Activated naive CD4-positive, alpha-beta T cell treated with anti-CD3 and anti-CD28 coated beads, Interleukin-2, amount 50 U/mL, for 72 hours (primary cell): ENCODE measurements at places on chromosomes 7 and 10.

- DNase-seq = no peak
Observed at GRCh38 chr10:17122726-17123661, 6.6 kb downstream of the CUBN start.

DNA sequence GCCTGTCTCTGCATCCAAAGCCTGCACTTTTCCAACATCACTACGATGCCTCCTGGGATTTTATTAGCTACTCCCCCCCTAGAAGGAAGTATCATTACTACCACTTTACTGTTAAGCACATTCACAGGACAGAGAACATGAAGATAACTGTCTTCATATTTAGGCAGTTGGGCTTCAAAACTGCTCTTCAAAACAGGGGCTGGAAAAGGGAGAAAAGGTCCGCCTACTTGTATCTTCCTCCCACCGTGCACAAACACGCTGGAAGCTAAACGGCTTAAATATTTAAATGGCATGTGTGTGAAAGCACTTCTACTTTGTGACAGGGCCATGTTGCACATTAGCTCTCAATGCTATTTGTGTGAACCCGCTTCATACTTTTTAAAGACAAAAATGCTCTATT is 999 bp downstream of the ITIH5 start:
- no peak for DNase-seq

DNA sequence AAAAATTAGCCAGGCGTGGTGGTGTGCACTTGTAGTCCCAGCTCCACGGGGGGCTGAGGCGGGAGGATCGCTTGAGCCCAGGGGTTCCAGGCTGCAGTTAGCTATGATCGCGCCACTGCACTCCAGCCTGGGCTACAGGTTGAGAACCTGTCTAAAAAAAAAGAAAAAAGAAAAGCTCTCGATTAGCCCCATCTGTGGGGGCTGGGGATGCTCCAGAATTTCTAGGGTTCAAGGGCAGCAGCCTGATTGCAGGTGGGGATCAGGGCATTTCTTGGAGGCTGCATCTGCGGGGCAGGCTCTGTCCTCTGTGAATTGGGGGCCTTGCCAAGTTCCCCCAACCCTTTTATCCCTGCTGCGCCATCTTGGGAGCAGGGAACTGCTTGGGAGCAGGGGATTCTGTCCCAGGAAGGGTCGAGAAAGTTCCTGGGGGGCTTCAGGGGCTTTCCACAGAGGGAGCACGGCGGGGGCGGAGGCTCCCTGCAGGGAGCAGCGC is 651 bp upstream of the ARPC1A start:
- no peak for DNase-seq

DNA sequence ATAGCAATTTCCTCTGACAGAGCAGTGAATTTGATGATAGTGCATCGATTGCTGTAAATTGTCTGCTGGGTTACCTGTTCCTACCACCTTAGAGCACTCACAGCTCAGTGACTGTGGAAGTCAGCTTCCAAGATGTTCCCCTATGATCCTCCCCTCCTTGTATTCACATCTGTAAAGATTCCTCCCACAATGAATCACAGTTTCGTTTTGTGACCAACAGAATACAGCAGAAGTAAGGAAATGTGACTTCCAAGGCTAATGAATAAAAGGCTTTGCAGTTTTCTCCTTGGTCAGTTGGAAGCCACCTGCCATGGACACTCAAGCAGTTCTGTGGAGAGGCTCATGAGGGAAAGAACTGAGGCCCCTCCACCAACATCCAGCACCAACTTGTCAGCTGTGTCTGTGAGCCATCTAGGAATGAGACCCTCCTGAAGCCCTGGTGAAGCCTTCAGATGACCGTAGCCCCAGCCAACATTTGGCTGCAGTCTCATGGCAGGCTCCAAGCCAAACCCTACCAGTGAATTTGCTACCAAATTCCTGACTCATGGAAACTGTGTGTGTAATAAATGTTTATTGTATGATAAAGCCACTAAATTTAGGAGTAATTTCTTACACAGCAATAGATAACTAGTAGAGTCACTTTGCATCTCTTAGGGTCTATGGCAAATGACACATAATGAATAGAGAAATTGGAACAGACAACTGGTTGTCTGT is 309.5 kb upstream of the NPVF start:
- DNase-seq = no peak

DNA sequence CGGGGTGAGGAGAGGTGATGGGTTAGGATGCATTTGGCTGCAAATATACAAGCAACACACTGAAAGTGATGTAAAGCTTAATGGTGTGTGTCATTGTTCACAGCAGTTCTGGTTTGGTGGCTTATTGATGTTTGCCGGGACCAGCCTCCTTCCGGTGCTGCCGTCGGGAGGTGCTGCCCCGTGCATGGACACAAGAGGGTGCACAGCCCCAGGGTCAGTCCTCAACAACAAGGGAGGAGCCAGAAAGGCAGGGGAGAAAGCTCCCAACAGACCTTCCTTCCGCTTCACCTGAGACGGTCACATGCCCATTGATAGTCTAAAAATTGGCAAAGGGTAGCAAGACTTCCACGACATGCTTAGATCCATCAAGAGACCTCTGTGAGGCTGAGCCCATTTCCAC is 9.5 kb downstream of the RNF32 start:
- DNase-seq = no peak

DNA sequence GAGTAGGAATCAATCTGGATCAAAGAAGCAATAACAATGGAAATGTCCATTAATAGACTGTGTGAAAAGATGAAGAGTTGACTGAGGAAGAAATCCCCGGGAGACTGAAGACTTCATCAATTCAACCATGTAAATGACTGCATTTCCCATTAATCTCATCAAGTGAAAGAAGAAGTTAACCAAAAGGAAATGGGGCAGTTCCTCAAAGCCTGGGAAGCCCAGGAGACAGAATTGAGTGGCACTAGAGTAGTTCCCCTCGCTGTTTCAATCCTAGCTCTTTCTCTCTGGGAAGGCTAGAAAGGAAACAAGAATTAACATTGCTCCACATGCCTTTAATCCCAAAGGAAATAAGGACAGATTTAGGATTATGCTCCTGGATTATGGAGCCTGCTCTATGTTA is 4.8 kb upstream of the OR6V1 start:
- DNase-seq = no peak

- DNase-seq = no peak
Observed at GRCh38 chr10:126551202-126551601, 119.3 kb downstream of the C10orf90 start.

DNA sequence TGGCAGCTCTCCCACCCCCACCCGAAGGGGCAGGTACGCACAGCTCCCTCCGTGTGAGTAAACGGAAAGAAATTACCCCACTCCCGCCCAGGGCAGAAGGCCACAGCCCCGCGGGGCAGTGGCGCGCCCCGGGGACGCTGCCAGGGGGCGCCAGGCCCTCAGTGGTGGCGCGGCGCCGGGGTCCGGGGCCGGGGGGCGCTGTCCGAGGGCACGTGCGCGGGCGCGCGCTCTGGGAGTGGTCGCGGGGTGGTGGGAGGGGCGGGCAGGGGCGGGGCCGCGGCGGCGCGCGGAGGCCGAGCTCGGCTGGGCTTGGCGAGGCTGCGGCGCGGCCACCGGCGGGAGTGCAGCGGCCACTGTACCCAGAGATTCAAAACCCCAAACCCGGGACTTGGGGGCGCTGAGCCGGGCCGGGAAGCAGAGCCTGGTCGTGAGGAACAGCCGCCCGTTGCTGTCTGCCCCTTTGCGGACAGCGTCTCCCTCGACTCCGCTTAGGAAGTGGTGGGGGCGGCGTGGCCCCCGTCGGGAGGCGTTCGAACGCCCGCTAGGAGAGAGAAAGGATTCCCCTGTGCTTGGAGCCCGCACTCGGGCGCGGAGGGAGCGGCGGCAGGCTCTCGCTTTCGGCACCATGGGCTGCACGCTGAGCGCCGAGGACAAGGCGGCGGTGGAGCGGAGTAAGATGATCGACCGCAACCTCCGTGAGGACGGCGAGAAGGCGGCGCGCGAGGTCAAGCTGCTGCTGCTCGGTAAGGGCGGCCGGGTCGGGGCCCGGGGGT is at the start of gene GNAI1:
TSS of gene GNAI1 (plus strand) at position 296 of the 773 bp plus-strand sequence. CDS start at position 626, 330 bp downstream.
- peak; percentile 56 for DNase-seq

DNA sequence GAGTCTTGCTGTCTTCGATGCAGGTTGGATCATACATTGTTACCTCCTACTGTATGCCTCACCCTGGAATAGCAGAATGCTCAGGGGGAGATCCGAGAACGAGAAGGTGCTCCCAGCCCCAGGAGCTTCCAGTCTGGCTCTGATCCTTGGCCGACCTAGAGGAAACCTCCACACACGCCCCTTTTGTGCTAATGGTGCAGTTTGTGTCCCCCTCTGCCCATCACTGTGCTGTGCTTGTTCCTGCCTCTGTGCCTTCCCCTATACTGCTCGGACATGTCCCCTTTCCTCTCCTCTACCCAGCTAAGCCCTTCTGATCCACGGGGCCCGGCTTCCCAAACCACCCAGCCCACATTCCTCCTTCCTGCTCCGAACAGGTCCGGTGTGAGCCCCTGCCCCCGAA is 32.5 kb downstream of the ZNF775 start:
- no peak for DNase-seq

DNA sequence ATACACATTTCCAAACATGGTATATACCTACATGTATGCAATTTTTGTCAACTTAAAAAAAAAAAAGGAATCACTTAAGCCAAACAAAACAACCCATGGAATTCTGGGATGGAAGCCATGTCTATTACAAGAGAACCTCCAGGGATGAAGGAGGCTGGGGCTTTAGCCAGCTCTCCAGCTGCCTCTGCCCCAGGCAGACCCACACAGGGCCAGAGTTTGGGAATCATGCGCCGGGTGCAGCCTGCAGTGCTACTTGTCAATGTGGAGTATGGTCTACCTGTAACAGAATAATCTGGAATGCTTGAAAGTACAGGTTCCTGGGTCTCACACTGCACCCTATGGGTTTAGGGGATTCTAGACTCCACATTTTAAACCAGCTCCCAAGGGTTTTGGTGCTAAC is 10.8 kb downstream of the ATP6V0E2 start:
- no peak for DNase-seq

GRCh38 chr7:41416208-41416595 is 286.7 kb downstream of the INHBA start:
- no peak for DNase-seq

DNA sequence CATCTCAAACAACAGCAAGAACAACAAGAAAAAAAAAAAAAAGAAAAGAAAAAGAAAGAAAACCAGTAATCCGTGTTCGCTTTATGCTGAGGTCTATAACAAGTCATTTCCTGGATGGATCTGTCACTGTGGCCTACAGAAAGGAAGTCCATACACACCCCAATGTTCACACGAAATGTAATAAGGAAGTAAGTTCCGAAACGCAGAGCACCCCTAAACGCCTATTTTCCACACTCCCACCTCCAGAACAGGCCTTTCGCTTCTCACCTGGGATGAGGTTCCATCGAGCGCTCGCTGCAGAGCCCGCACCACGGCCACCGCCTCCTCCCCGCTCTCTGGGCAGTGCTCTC is 735 bp downstream of the ZNF394 start:
- no peak for DNase-seq

DNA sequence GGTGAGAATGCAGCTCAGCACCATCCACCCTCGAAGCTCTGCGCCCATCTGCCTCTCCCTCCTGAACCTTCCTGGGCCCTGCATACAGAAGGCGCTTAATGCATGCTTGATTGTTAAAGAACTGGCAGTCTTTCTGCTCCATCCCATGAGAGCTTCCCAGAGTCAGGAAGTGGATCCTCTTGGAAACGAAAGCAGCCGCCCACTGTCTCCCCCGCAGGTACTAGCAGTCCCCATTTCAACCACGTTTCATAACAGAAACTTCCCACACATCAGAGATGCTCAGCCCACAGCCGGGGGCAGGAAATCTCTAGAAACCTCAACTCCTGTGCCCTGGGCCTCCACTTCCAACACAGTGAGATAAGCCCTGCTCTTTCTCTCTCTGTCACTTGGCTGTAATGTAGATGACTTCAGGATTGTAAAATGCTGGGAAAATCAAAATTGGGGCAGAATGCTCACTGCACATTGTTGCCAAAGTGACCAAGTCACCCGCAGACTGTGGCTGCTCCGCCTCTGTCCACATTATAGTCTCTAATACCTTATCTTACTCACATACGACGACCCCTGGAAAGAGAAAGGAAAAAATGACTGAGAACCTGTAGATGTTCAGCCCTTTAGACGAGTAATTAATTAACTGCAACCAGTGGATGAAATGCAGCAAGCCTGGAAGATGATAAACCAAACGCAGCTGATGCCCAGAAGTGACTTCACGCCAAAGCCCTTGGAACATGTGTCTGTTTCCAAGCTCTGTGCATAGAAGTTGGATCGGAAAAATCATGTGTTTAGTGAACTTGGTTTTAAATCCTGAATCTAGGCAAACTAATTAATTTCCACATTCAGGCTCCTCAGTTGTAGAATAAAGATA is 28.5 kb downstream of the GSDME start:
- no peak for DNase-seq

- peak; percentile 58 for DNase-seq
Observed at GRCh38 chr7:77331938-77332695, 84.0 kb downstream of the GSAP start.

GRCh38 chr10:23310404-23310803 is 34.2 kb downstream of the C10orf67 start:
- DNase-seq = no peak

GRCh38 chr10:111323389-111323966 is 246.6 kb downstream of the ADRA2A start:
- DNase-seq = no peak

DNA sequence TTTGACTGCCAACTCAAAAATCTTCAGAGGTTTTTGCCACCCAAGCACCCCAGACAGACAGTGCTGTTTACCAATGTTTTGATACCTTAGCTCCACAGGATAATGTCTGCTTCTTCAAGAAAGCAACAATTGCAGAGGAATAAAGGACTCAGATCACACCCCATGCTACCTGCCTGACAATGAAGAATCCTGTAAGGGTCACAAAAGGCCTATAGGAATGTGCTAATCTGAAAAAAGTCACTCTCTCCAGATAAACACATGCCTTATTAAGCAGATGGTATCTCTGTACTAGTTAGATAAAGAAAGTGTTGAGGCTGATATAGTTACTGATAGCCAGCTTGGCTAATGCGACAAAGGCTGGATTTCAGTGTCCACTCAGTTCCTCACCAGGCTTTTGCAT is 1076.7 kb upstream of the SORCS1 start:
- DNase-seq = no peak

- no peak for DNase-seq
Observed at GRCh38 chr7:158783595-158783994, 45.7 kb downstream of the ESYT2 start.

GRCh38 chr10:44954962-44955361 is 4.6 kb upstream of the RASSF4 start:
- DNase-seq = no peak

DNA sequence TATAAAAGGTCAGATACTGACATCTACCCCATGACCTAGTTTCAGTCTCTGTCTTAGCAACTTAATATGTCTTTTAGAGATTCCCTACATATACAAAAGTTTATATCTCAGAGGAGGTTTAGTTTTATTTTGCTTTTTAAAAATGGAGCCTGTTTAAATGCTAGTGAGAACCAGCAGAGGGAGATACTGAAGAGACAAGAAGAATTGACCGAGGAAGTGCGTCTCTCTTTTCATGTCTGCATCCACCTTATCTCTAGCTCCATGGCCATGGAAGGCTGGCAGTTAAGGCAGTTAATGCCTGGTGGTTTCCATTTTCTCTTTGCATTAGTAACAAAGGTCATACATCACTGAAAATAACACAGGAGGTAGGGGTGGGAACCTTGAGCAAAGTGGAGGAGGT is 10.7 kb downstream of the SUV39H2 start:
- DNase-seq = no peak

GRCh38 chr7:50481867-50482266 is 31.7 kb upstream of the FIGNL1 start:
- DNase-seq = no peak
